SHP77 (cell line): ENCODE measurements at places on chromosomes 2 and 18.

- no peak for DNase-seq
These were observed 19.0 kb downstream of the KRCC1 start for GRCh38 chr2:88036606-88037005.

GRCh38 chr2:287911-288757 lies at the start of gene ALKAL2:
Gene ALKAL2, minus strand, starts transcription at chr2:288091. Its CDS starts 256 bp downstream, at chr2:287835.
- DNase-seq: no peak

DNA sequence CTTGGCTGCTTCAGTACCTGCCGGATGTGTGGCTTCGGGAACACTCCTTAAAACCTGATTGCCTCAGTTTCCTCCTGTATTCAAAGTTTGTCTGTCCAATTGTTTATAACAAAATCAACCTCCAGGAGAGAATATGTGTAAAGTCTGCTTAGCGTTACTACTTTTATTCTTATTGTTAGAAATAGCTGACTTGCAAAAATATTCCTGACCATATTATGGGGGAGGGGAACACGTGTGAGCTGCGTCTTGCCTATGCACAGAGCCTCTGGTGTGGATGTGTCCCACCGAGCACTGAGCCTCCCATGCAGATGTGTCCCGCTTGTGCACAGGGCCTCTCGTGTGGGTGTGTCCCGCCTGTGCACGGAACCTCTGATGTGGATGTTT lies 82.5 kb downstream of the DCDC2C start:
- no peak for DNase-seq

DNA sequence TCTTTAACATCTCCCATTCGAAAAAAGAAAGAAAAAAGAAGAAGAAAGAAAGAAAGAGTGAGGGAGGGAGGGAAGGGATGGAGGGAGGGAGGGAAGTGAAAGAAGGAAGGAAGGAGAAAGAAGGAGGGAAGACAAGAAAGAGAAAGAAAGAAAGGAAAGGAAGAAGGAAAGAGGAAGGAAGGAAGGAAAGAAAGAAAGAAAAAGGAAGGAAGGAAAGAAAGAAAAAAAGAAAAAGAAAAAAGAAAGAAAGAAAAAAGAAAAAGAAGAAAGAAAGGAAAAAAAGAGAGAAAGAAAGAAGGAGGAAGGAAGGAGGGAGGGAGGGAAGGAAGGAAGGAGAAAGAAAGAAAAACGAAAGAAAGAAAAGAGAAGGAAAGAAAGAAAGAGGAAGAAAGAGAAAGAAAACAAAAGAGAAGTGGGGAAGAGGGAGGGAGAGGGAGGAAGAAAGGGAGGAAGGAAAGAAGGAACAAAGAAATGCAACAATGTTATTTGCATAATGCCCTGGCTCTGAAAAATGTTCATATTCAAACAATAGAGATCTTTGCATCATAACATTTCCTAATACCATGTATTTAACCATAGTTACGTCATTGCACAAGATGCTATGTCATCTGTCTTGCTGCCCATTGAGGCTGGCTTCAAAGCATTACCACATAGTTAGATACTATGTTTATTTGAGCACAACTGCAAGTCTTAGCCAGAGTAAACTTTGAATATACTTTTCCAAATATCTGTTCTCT lies 550.6 kb downstream of the DSC3 start:
- no peak for DNase-seq

GRCh38 chr18:44298566-44298965 lies 382.1 kb upstream of the SETBP1 start:
- no peak for DNase-seq

DNA sequence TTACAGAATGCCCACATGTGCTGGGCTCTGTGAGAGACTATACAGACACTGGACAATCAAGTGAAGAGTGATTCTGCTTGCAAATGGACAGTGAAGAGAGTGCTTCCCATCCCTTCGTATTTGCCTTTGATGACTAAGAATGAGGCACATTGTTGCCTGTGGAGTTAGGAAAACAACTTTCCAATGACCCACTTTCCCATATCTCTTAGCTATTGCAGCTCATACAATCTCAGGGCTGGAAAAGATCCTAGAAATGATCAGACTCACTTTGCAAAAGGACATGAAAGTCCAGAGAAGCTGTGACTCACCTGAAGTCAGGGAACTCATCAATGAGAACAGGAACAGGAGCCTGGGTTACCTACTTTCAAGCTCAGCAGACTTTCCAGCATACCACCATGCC lies 440.5 kb upstream of the TCF4 start:
- DNase-seq: no peak

DNA sequence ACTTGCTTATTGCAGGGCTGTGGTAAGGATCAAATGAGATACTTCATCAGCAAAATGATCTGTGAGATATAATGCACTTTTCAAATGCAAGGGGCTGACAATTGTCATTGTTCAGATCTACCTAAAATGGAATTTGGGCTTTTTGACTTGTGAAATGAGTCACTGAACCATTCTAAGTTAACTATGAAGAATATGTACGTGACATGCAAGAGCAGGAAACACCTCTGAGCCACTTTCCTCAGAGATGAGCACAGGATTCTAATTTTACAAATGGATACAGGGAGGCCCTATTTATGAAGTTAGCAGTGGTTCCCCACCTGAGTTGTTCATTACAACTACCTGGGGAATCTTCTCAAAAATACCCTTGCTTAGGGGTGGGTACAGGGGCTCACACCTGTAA lies 26.7 kb downstream of the CTLA4 start:
- DNase-seq: no peak

DNA sequence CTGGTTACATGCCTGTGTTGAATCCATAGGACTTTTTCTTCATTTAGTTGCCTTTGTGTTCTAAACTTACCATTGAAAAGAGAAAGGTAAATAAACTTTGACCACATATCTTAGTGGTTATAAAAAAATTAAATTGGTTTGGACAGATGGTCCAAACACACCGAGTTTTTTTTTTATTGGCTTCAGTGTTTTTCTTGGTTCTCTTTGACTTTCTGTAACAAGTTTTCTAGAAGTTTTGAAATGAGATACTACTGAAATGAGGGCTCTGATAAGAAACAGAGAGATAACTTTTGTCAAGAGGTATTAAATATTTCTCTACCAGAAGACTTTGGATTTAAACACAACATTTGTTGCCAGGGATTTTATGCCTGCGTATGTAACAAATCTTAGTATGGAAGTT lies 20.7 kb downstream of the SPTBN1 start:
- no peak for DNase-seq

- no peak for DNase-seq
These were observed 316.5 kb downstream of the MBD2 start for GRCh38 chr18:53907921-53908320.

GRCh38 chr2:71071681-71072398 lies 3.4 kb downstream of the NAGK start:
- no peak for DNase-seq

DNA sequence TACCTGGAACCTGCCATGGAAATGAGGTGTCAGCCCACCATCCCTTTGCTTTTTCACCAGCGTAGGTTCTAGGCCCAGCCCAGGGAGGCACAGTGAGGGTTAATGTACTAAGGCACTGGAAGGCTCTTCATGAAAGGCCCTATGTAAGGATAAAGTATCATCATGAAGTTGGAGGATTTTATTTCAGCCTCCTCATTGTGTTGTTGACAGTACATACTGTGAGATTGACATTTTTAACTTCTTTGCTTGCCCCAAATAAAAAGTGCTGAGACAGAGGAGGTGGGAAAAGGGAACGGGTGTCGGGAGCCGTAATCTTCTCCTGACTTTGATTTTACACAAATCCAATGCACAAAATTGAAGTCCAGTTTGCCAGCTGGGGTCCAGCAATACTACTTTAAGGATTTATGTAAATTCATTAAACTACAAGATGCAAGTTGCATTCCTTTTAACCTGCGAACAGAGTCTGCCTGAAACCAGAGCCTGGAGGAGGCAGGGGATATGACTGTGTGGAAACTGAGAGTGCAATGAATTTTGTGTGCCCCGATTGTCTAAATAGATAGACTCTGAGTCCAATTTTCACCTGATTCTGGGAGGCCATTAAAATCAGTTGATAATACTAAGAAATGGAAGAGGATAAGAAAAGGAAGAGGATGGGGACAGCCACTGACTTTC lies 5.4 kb upstream of the NCKAP5 start:
- no peak for DNase-seq

DNA sequence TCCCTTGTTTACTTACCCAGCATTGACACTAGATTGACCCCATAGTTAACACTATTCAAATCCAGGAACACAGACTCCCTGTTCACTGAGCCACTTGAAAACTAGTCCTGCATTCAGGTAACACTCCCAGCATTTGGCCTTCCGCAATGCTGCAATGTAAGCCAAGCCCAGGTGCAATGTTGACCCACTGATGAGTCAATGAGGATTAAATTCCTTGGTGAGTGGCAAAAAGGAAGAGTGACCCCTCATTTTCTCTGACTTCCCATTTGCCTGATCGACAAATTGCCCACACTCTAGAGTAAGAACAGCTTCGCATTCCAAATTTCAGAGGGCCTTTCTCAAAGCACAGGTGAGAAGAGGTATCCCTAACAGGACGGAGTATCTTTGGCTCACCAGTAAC lies 251.9 kb downstream of the FBXO15 start:
- DNase-seq: no peak

- DNase-seq: no peak
These were observed 62.2 kb downstream of the PPP4R1 start for GRCh38 chr18:9552191-9552590.

DNA sequence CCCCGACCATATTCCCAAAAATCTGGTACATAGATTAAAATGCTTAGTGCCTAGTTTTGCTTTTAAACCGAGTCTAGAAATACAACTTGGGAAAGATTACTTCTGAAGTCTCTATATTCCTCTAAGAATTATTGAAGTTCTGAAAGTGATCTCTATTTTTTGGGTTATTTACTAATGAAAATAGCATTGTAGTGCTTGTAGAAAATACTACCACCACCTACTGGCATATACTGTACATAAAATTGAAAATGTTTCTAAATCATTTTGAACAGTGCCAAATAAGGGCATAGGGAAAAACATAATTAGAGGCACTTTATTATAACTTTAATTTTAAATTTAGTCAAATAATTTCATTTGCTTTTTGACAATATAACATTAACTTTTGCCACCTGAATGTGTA lies 1399.6 kb upstream of the ZEB2 start:
- no peak for DNase-seq

DNA sequence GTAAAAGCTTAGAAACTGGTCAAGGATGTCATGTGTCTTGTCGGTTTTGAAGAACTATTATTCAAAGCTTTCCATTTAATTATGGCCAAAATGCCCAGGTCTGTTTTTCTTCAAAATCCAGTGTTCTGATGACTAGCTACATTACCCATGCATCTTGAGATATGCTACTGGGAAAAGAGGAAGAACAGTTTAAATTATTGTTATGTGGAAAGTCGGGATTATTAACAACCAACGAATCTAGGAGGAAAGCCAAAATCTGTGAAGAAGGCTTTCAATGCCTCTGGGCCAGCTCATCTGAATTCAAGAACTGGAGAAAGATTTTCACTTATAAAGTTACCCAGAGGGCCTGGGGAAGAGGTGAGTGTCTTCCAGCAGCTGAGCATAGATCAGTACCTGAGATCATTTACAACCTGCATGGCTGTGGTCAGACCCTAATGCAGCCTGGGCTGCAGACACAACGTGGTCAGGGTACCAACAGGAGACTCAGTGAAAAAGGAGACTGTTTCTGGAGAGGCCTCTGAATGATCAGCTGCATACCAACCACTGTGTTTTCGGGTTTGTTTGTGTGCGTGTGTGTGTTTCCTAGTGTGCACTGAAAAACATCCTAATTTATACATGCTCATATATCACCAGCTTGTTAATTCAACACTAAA lies 308.5 kb downstream of the NRXN1 start:
- no peak for DNase-seq

GRCh38 chr2:620004-620403 lies 57.2 kb downstream of the TMEM18 start:
- DNase-seq: no peak

DNA sequence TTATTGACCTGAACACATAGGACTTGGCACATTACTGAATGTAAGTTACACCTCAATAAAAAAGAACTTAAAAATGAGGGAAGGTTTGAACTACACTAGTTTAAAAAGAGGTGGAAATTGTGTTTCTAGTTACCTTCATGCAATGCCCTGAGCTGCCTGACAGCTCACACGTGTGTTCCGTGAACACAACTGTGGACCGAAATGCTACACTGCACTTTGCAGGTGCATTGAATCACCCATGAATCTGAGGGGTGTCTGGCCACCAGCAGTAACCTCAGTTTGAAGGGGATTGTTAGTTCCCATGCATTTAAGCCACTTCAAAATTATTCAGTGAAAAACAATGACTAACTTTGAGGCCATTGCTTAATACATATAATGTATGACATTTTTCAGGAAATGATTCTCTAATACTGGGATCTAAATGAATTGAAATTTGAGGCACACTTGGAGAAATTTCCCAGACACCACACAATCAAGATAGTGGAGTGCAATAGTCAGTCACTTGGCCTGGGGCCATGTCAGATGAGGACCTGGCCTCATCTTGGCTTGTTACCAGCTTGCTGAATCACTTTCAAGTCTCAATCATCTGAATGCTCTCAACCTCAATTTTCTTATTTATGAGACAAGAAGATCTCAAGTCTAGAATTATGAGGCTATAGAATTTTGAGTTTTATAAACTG lies 59.3 kb downstream of the MYL12B start:
- DNase-seq: peak; percentile 14

DNA sequence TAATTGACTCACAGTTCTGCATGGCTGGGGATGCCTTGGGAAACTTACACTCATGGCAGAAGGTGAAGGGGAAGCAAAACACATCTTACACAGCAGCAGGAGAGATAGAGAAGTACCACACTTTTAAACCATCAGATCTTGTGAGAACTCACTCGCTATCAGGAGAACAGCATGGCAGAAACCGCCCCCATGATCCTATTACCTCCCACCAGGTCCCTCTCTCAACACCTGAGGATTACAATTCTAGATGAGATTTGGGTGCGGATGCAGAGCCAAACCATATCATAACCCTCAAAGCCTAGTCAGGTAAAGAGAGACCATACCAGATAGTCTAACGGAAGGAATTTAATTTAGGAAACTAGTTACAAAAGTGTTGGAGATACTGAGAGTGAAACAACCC lies 182.6 kb upstream of the ACVR2A start:
- DNase-seq: no peak

DNA sequence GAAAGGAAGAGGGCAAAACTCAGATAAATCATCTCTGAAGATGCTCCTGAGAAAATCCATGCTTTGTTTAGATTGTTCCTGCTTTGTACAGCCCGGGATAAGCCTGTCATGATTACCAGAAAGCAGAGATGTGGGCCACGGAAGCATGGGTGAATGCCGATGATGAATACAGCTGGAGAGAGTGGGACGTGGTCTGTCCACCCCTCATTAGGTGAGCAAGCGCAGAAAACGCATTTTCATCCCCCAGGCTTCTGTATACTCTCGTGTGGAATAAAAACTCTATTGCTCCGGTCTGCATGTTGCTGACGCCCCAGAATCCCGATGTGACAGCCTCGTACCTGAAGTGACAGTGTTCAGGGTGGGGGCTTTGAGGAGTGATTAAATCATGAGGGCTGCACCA lies 52.0 kb upstream of the SALL3 start:
- DNase-seq: no peak

GRCh38 chr18:8656232-8656631 lies 47.0 kb downstream of the RAB12 start:
- DNase-seq: no peak

GRCh38 chr2:85468704-85469349 lies 50.3 kb downstream of the SH2D6 start:
- peak; percentile 28 for DNase-seq
